AG04449 (cell line): ENCODE measurements at places on chromosomes 6 and 20.

DNA sequence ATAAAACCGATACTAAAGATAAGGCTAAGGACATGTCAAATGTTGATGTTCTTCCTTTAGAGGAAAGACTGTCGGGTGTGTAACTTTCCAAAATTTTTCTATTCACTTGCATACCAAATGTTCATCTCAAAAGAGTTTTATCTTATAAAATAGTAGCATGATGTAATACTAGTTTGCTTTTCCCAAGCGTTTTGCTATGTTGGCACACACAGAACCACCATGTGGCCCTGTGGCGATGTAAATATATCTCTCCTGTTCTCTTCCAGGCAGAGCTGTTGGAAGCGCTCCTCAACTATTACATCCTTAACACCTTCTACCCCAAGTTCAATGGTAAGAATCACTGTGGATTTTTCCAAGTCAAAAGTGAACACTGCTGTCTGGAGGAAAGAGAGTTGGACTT lies 26.5 kb downstream of the LBP start:
- no peak for DNase-seq

- no peak for DNase-seq
Measured at GRCh38 chr6:104537872-104538271, 321.8 kb downstream of the HACE1 start.

GRCh38 chr6:158220786-158221442 lies 52.8 kb downstream of the GTF2H5 start:
- DNase-seq: no peak

DNA sequence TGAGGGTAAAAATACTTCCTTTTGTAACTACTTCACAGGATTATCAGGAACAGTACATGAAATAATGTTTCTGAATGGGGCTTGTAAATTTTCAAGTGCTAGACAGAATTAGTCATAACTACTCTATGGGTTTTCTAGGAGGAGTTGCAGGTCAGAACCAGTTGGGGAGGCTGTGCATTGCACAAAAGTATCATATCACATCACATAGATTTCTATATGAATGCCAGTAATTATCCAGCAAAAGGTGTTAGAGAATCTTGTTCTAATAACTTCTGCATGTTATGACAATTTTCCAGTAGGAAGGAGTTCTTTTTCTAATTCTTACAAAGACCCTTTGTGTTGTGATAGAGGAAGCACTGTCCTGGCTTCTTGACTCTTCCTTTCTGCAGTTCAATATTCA lies 551.6 kb downstream of the COL12A1 start:
- no peak for DNase-seq

- no peak for DNase-seq
Measured at GRCh38 chr20:56631990-56632327, 2.9 kb downstream of the TFAP2C start.

DNA sequence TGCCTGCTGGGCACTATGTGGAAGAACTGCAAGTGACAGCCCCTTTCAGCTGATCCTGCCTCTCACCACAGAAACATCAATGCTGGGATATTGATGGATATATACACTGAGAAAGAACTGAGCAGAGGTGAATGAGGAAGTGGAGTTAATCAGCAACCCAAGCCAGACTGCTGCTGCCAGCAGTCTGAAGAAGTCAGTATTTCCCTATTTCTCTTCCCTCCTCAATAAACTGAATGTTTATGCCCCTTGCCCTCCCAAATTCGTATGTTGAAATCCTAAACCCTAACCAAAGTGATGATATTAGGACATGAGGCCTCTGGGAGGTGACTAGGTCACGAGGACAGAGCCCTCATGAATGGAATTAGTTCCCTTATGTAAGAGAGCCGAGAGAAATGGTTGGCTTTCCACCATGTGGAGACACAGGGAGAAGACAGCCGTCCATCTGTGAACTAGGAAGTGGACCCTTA lies 76.3 kb downstream of the CDK19 start:
- DNase-seq: no peak

DNA sequence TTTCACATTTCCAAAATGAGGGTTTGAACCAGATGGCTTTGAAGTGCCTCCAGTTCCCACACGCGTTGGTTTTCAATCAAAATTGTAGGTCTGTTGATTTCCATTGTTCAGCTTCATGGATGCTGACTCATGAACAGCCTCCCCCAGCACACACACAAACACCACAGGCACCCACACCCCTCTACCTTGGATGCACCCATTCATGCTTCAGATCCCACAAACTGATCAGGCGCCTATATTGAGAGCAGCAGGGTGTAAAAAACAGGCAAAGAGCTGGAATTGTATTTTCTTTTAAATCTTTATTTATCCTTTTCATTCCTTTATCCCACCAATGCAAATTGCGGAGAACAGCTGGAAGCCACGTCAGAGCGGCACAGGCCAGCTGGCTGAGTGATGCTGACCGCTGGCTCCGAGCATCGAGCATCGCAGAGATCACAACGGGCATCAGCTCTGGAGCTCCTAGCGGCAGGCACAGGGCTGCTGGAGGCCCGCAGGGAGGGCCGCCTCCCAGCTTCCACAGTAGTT lies 29.3 kb upstream of the TBC1D7 start:
- no peak for DNase-seq

DNA sequence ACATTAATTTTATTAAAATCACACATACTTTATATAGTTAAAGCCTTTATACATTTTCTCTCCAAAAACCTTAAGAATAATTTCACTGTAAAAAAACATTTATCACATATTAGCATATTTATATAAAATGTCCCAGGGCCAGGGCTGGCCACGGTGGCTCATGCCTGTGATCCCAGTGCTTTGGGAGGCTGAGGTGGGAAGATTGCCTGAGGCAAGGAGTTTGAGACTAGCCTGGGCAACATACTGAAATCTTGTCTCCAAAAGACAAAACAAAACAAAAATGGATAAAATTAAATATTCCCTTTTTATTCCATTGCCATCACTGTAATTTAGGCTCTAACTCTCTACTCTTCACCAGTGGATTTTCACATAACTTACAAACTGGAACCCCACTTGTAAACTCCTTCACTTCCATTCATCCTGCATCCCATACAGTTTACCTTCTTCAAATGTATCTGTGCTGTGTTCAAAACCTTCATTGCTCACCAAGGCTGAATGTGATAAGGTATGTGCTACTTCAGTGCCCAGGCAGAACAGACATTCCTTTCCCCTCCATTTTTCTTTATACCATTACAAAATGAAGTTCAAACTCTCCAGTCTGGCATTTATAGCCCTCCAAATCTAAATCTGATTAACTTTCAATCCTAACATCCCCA lies 42.9 kb upstream of the PIM1 start:
- DNase-seq: no peak

DNA sequence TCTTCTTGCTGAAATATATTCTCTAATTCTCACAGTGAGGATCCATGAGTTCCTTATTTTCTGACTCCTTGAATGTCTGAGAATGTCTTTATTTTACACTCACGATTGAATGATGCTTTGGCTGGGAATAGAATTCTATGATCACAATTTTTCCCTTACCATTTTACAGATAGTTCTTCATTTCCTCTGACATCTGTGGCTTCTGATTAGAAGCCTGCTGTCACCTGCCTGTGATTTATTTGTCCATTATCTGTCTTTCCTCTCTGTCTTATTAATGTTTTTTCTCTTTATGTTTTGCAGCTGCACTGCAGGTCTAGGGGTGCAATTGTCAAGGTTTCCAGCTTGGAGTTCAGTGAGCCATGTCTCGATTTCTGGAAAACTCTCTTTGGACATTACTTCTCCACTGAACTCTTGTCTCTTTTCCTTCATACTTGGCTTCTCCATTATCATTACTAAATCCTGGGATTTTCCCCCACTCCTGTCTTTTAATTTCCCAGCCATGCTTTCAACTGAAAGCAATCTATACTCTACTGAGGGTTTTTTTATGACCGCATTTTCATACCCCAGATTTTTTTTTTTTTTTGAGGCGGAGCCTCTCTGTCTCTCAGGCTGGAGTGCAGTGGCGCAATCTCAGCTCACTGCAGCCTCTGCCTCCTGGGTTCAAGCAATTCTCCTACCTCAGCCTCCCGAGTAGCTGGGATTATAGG lies 121.2 kb upstream of the PRND start:
- no peak for DNase-seq

- DNase-seq: no peak
Measured at GRCh38 chr6:96934087-96934486, 9.6 kb downstream of the KLHL32 start.

- no peak for DNase-seq
Measured at GRCh38 chr20:62790075-62790474, 6.2 kb upstream of the MRGBP start.

DNA sequence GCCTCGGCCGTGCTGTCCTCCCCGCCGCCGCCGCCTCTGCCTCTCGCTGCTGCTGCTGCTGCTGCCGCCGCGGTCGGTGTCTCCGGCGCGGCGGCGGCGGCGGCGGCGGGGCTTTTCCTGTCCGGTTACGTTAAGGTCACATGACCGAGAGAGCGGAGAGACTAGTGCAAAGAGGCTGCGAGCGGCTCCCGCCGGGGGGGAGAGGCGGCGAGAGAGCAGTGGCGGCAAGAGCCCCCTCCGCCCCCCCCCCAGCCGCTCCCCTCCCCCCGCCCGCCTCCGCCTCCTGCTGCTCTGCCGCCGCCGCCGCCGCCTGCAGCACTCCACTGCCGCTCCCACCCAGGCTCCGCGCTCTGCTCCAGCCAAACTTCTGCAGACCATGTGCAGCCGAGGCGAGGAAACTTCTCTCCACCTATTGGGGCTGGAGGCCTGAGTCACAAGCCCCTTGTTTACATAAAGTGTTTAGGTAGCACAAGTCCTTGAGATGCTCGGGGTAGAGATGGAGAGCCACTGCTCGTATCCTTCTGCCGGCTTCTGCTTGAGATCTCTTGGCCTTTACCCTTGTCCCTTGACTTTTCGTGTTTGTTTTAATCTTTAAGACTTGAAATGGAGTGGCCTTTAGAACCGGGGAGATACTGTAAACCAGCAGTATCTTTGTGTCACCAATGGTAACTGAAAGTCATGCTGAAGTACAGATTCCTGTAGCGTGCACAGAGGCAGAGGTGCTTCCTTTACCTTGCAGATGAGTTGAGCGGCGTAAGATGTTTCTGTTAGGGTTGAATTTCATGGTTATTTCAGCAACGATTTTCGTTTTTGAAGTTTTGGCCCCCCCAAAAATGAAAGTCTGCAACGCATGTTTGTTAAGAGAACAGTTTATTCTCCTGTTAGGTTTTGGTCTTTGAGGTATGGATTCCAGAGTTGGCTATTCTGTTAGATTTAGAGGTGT lies at the start of gene ZBTB2:
ZBTB2 (minus strand) TSS at position 89 of the 943 bp plus-strand sequence. CDS start 17,922 bp downstream, outside the sequence.
- DNase-seq: no peak

DNA sequence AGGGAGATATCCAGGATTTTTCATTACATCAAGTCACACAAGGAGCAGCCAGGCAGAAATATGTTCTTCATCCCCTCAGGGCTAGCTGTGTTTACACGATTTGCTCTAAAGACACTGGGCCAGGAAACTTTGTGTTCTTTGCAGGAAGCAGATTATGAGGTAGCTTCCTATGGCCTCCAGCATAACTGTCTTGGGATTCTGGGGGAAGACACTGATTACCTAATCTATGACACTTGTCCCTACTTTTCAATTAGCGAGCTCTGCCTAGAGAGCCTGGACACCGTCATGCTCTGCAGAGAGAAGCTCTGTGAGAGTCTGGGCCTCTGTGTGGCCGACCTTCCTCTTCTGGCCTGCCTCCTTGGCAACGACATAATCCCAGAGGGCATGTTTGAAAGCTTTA lies 11.2 kb downstream of the FAM120B start:
- no peak for DNase-seq

GRCh38 chr6:26445934-26446667 lies 5.8 kb downstream of the BTN3A3 start:
- DNase-seq: no peak

DNA sequence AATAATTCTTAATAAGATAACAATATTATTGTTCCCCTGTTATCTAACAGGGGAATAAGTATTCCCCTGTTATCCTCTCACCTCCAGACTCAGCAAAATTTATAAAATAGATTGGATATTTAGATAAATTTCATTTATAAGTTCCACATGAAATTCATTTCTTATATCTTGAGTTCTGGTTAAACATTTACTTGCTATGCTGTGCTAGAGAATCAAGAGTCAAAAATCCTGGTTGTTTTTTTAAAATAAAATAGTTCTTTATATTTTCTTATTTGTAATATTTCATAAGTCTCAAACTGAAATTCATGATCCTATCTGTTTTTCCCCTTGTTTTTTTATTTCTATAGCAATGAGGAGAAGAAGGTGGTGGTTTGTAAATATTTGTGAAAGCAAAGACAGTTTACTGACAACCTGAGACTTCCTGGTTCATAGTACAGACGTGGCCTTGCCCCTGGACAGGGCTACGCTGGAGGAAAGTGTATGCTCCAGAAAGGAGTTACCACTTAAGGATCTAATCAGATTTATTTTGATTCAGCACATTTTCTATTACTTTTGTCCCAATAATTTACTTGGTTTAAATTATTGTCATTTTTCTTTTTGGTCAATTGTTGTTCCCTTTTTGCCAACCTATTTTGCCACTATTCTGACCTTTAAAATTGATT lies 37.8 kb upstream of the MARCKS start:
- DNase-seq: no peak

DNA sequence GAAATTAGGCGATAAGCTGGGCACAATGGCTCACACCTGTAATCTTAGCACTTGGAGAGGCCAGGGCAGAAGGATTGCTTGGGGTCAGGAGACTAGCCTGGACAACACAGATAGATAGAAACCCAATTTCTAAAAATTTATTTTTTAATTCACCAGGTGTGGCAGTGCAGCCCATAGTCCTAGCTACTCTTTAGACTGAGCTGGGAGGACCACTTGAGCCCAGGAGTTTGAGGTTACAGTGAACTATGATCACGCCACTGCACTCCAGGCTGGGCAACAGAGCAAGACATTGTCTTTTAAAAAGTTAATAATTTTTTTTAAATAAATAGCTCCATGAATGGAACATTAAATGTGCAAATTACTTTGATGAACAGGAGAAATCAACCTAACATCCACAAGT lies 8.2 kb downstream of the ZNF318 start:
- no peak for DNase-seq

DNA sequence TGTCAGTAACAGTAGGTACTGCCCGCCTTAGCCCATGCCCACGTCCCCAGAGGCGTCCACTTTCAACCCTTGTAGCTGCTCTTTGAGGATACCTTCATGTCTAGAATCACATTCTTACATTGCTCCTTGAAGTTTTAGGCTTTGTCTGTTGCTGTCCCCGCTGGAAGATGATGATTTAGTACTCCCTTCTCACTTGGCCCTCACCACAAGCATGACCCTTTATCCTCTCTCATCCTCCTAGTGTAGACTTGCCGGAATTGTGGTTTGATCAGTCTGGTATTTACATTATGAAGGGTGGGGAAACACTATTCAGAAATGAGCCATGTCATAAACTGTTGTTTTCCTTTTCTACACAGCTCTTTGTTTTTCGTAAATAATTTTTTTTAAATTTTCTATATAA lies 87.4 kb downstream of the ARID1B start:
- no peak for DNase-seq

DNA sequence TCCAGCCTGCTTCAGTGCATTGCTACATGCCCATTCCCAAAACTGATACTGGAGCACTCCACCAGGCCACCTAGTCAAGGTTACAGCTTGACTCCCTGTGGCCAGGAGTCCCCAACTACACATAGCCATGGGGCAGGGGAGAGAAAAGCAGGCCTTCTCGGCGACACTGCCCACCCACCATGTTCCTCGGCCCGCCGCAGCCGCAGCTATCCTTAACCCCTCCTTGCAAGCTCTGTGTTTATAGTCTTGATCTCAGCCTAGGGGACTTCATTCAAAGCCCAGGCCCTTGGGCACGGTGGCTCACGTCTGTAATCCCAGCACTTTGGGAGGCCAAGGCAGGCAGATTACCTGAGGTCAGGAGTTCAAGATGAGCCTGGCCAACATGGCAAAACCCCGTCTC lies 39.2 kb upstream of the FAM50B start:
- no peak for DNase-seq
